SK-N-DZ (cell line): ENCODE measurements at places on chromosomes 2 and 18.

DNA sequence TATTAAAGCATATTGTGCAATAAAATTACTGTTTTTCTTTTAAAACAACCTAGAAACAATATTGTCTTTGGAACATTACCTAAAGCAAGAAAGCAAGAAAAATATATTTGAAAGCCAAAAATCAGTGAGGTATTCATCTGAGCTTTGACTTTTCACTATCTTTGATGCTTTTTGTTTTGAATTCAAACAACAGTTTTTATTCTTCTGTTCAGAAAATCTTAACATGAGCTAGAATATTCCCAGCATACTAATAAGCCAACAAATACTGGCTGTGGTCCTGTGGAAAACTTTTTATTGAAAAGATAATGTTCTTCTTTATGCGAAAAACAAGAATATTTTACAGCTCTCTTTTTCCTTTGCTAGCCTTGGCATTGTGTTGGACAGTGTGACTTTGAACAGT is 19.8 kb downstream of the FAM171B start:
- no peak for DNase-seq

DNA sequence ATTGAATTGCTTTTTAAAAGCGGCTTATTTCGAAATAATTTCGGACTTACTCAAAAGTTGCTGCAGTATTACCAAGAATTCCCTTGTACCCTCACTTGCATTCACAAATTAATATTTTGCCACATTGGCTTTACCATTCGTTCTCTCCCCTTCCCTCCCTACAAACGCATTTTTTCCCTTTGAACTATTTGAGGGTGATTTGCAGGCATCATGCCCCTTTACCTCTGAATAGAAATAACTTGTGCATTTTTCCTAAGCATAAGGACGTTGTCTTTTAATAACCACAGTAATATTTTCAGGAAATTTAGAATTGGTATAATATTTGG is 608 bp downstream of the CCDC138 start:
- DNase-seq: no peak

DNA sequence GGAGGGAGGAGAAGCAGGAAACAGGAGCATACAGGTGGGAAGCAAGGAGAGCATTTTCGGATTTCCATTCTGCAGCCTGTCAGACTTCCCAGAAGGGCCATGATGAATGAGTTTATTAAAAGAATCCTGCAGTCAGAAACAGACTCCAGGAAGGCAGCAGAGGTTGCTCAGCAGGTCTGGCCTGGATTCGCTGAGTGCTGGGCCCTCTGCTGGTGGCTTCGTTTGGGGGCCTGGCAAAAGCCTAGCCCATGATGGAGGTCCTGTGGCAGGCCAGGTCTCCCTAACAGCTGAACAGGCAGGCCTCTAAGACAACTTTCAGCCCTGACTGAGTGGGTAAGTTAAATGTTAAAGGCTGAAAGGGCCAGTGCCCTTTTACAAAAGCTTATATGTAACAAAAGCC is 108.2 kb upstream of the CAPN13 start:
- peak; percentile 4 for DNase-seq

- DNase-seq: no peak
These were observed 125.0 kb downstream of the NFATC1 start for GRCh38 chr18:79520478-79521390.

- no peak for DNase-seq
These were observed 415.2 kb upstream of the TCF4 start for GRCh38 chr18:56003009-56003719.

DNA sequence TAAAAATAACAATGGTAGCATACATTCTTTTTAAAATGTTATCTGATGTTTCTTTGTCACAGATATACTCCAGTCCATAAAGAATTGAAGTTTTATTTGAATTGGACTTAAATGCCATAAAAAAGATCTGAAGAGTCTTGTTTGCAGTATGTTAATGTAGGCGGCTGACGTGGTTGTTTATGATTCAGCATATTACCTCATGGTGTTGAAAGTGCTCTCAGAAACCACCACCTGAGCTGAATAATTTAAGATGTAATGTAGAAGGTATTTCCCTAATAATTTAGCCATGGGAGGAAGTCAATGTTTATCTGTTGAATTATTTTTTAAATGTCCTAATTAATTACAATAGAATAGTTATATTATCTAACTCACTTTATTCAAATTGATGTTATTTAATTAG is 58.6 kb upstream of the CHN1 start:
- no peak for DNase-seq

DNA sequence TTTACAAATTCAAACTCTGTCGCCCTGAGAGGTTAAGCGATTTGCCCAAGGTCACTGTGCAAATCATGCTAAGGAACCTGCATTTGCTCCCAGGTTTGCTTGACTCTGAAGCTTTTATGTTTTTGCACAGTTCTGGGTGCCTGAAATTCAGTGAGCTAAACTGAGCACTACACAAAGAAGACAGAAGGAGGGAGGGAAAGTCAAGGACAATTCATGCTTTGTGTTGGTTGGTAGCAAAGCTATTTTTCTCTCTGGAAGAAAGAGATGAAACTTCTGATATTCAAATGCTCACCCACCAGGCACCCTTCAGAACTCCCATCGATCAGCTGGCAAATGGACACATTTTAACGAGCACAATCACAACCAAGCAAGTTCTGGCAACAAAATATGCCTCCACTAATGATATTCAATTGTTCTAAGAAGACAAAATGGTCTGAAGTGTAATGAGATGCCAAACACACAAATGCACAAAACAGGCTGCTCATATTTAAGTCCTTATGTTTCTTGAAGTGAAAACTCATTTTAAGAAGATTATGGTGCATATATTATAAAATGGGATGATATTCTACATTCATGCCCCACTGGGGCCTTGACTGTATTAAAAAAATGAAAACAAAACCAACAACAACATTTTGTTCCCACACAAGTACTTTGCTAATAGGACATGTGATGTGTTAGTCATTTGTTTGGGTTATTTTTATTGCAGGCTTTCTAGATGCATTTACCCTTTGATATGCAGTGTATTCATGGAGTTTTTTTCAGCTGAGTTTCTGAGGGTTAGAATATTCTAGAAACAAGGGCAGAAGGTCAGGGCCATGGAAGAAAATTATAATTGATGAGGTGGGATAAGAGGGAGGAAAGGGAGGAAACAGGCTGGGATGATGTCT is 445.6 kb upstream of the CELF4 start:
- DNase-seq: no peak

GRCh38 chr2:108199726-108200125 is 40.0 kb upstream of the SULT1C3 start:
- DNase-seq: no peak

- DNase-seq: no peak
These were observed 112.2 kb upstream of the NABP1 start for GRCh38 chr2:191565647-191566198.

GRCh38 chr2:176729706-176730569 is 460.7 kb downstream of the MTX2 start:
- no peak for DNase-seq
